ENCODE measurements at places on chromosomes 1 and 21.

DNA sequence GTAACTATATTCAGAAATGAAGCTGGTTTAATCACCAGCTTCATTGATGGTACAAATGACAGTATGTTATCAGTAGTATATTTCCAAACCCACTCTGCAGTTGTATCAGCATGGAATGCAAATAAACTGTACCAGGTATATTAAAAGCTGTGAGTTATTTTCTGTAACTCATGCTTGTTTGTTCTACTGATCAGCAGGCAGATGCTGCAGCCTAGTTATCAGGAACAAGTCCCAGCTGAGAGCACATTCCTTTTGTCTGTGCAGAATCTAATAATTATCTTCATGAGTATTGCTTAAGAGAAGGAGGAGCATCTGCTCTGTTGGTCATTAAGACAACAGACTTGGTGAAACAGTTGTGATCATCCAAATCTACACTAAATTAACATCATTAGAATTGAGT is 1331.1 kb downstream of the MRPL39 start:
- no peak for DNase-seq

DNA sequence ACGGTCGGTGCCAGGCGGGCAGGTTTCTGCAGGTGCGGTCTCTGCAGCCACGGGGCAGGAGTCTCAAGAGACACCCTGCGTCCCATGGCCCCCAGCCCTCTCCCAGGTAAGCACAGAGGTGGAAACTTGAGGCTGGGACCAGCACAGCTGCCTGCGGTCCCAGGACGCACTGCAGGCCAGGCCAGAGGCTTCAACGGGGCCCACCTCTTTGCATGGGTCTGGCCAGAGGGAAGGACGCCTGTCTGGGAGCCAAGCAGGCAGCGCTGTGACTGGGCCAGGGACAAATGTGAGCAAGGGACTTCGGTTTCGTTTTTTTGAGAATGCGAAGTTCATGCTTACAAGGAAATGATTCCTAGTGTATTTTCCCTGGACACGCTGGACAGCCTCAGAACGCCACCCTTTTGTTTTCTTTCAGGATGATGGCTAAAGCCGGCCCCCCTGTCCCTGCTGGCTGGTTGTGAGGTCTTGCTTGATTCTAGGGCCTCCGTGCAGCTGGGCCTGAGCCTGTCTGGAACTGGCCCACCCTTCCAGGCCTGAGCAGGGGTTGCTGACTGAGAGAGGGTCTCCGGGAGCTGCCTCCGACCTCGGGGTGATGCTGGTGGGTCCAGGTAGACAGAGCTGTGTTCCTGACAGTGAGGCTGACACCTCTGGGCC is 38.3 kb downstream of the MORN1 start:
- DNase-seq: no peak

DNA sequence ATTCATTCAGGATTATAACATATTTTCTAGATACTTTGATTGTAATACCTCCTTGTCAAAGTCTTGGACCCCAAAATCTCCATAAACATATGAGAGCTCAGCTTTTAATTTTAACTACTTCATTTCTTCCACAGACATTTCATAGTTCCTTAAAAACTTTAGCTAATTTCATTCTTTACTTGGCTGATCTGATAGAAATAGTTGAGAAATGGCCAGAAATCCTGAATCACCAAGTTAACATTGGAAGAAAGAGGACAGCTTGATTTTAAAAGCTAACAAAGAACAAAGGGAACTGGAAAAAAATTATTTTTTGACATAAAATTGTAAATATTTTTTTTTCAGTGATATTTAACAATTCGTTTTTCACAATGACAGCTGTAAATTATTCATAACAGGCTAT is 216.5 kb downstream of the NTNG1 start:
- no peak for DNase-seq

DNA sequence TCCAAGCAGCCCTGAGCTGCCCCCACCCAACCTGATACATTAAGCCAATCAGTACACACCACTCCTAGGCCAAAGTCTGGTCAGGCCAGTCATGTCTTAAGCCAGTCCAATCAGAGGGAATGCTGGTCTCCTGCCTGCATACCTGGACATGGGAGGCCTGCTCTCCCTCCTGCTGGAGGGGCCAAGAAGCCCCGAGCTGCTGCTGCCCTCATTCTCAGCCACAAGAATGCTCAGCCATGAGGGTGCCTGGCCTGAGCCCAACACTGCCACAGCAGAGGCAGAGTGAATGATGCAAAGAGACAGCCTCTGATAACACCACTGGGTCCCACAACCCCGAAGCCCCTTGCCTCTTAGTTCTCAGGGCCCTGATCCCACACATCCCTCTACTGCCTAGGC is 23.0 kb downstream of the CHD5 start:
- peak; percentile 26 for DNase-seq

DNA sequence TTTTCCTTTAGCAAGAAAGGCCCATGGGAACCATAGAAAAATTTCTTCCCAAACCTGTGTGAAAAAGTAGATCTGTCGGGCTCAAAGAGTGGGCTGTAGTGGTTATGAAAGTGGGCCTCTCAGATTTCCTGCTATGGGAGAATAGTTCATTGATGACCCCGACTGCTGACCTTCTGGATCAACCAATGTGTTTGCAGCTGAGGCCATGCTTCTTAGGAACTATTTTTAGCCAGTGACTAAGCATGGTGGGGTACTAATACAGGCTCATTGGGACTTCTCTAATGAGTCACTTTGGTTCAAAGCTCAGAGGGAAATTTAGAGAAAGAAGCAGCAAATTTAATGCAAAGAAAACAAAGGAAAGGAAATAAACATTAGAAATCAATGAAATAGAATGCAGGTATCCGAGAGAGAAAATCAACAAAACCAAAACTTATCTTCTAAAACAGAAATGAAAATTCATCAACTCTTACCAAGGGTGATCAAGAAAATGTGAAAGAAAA is 12.6 kb upstream of the PSMA5 start:
- DNase-seq: peak; percentile 20

DNA sequence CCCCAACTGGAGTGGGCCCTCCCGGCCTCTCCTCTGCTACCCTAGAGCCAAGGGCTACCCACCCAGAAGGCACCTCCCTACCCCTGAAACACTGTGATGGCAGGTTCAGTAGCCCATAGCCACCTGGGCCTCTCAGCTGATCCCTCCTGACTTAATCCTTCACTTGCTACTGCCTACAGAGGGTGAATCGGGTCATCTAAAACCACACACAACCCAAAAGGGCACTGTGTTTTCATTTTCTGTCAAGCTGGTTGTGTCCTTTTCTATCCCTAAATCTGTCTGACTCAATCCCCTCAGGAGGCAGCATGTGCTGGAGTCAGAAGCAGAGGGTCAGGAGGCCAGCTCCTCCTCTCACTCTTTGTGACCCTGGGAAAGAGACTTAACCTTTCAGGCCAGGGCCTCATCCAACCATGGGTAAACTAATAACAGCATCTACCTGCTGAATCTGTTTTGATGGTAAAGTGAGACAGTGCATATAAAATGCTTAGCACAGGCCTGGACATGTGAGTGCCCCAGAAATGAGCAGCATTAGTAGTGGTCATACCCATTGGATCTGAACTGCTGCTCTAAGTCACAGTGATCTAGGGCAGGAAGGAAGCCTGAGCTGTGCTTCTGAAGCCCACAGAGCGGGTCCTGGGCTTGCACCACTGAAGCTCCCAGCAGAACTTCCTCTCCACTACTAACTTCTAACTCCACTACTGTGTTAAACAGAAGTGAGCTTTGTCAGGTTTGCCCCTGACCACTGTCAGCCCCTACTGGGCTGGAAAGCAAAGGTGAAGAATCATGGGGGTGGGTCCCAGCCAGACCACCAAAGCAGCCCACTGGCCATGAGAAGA is 11.0 kb downstream of the PMVK start:
- DNase-seq: no peak

DNA sequence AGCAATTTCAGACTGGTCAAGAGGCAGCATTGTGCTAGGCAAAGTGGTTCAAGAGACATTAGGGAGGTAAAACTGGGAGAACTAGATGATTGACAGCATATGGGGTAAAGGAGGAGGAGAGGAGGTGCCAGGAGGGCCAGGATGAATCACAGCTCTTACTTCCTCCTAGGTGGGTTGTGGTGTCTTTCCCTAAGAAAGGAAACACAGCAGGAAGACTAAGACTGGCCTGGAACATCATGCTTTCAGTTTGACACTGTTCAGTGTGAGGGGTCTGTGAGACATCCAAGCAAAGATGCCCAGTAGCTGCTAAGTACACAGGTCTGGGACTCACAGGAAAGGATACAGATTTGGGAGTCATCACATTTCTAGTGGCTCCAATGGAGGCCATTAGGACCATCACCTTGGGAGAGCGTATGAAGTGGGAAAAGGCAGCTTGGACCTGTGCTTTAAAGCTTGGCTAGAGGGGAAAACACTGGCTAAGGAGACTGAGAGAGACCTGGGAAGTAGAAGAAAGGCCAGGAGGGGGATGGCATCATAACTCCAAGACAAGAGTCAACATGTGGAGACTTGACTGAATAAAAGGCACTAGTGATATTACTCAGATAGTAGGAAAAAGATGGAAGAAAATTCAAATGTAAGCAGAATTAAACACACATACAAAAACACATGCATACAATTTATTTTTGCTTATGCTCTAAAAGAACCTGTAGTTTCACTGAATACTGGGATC is 17.3 kb downstream of the CD58 start:
- DNase-seq: peak; percentile 65

GRCh38 chr1:34840426-34840825 is 19.1 kb downstream of the SMIM12 start:
- DNase-seq: no peak

- no peak for DNase-seq
These were observed 33.9 kb upstream of the POU2F1 start for GRCh38 chr1:167186771-167187170.

DNA sequence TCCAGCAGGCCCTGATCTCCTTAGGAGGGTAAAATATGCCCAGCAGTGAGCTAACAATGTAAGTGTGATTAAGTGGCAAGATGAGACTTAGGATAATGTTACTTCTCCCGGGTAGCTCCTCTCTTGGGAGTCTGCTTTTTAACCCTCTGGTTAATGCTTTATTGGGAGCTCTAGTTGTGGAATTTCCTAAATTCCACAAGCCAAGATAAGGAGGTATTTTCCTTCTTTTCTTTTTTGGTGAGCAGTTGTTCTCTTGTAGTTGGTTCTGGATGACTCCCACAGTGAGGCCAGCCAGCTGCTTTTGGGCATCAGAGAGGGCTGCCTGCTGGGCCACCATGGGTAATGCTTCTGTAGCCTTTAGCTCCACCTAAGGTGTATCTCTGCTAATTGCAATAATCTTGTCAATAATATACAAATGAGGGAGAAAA is 19.3 kb downstream of the C1orf52 start:
- peak; percentile 38 for DNase-seq

- no peak for DNase-seq
These were observed 40.2 kb downstream of the RNF11 start for GRCh38 chr1:51276286-51276685.

DNA sequence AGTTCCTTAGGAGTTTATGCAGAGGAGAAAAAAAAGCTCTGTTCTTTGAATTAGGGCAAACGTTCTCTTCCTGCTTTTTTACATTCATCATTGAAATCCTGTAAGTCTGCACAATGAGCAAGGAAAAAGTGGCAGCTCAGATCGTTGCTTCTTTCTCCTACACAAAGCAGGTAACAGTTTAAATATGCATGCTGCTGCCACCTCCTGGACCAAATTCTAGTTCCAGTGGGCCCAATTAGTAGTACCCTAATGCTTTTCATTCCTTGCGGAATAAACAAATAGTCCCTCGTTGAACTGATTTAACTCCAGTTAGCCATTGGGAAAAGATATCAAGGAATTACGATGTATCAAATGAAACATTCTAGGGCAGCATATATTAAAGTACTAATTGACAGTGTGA is 20.1 kb downstream of the YTHDF2 start:
- DNase-seq: no peak

- no peak for DNase-seq
These were observed 146.3 kb upstream of the C8B start for GRCh38 chr1:57112148-57112547.

DNA sequence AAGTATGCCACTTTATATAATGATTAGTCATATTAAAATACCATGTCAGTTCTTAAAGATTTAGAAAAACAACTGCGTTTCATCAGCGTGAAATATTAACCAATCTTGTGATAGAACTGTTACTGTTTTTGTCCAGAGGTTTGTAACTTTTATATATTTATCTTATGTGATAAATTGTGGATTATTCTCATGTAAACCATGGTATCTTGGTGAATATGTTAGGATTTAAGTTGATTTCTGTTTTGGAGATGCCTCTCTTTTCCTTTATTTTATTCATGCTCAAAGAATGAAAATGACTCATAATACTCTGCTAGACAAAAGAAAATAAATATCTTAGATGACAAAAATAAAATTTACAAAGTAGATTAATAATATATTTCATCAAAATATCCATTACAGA is 88.4 kb downstream of the ADGRL4 start:
- DNase-seq: no peak

DNA sequence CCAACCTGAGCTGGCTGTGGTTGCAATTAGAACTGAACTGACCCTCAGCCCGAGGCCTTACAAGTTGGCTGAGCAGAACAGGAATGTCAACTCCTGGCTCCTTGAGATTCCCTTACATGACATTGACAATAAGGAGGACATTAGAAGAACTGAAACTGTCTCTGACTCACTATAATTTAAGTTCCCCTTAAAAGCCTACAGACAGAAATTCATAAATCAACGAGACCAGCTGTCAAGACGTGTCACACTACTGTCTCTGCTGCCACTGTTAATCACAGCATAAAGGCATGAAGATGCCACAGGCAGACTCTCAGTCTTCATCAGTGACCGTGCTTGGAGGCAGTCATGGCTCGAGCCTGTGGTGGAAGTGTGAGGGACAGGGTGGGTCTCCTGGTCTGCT is 168.8 kb downstream of the GABPA start:
- no peak for DNase-seq

DNA sequence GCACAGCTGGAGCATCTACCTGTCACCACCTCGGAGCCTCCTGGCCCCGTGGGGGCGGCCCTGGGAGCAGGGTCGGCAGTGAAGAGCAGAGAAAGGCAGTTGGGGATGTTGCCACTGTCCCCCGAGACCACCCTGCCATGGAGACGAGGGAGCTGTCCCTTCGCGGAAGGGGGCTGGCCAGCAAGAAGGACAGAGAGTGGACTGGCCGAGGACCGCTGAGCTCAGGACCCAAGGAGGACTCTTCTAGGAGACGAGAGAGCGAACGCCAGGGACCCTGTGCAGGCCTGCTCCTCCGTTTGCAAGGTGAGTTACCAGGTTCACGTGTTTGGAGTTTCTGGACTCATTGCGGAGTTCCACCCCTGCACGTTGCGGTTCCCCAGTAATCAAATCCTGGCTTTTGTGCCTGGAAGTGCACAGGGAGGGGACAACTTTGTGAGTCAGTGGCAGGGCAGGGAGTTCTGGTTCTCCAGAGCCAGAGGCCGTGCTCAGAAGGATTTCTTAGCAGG is 5.6 kb upstream of the POFUT2 start:
- no peak for DNase-seq

DNA sequence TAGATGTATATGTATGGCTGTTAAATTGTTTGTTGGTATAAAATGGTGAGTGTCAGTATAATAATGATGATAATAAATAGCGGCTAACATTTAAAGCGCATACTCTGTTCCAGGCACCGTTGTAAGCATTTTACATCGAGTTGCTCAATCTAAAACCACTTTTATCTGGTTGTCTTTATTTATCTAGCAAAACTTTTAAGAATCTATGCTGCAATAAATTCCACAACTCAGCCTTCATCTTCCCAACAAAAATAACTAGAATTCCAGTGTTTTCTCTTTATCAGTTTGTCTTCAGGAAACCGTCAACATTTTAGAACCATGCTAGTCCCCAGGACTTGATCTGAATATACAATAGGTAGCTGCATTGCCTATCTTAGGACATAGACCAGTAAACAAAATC is 19.3 kb upstream of the SLC16A1 start:
- no peak for DNase-seq

Measured in RWPE1 (cell line).